ENCODE measurements at places on chromosomes 4 and X.

- DNase-seq: no peak
Measured at GRCh38 chr4:69133993-69134392, 37.7 kb downstream of the UGT2B7 start.

- no peak for DNase-seq
Measured at GRCh38 chr4:13970349-13970748, 342.8 kb upstream of the BOD1L1 start.

- DNase-seq: no peak
Measured at GRCh38 chr4:75036046-75036830, 103.3 kb downstream of the PARM1 start.

- no peak for DNase-seq
Measured at GRCh38 chr4:11495818-11496217, 67.1 kb upstream of the HS3ST1 start.

DNA sequence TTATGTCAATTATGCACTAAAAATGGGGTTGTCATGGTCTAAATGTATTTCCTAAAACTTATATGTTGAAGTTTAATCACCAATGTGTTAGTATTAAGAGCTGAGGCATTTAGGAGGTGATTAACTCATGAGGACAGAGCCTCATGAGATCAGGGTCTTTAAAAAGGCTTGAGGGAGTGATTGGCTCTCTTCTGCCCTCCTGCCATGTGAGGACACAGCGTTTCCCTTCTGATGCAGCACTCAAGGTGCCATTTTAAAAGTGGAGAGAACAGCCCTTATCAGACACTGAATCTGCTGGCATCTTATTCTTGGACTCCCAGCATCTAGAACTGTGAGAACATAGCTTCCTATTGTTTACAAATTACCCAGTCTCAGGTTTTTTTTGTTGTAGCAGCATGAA is 581.7 kb downstream of the KCNIP4 start:
- no peak for DNase-seq

DNA sequence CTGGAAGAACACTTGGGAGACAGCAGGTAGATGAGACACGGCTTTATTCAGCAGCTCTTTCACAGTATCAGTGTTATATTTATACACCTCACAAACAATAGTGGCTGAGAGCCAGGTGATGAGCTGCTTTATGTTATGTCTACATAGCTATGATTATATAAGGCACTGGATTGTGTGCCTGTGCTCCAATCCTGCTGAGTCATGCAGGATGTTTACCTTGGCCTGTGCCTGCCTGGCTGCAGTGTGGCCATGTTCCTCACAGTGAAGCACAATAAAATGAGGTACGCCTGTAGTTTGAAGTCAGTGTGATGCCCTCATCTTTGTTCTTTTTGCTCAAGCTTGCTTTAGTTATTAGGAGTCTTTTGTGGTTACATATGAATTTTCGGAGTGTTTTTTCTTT is 31.3 kb downstream of the CXCL13 start:
- no peak for DNase-seq

- DNase-seq: no peak
Measured at GRCh38 chrX:457292-457679, 70.6 kb upstream of the PPP2R3B start.

- DNase-seq: no peak
Measured at GRCh38 chr4:39626913-39627312, 11.8 kb downstream of the SMIM14 start.

- DNase-seq: no peak
Measured at GRCh38 chr4:177275999-177276398, 33.7 kb upstream of the NEIL3 start.

DNA sequence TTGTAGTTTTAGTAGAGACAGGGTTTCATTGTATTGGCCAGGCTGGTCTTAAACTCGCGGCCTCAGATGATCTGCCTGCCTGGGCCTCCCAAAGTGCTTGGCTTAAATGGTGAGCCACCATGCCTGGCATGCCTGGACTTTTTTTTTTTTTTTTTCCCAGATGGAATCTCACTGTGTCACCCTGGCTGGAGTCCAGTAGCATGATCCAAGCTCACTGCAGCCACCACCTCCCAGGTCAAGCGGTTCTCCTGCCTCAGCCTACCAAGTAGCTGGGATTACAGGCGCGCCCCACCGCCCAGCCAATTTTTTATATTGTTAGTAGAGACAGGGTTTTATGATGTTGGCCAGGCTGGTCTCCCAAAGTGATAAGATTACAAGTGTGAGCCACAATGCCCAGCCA is 8.4 kb downstream of the UBE2K start:
- DNase-seq: no peak

DNA sequence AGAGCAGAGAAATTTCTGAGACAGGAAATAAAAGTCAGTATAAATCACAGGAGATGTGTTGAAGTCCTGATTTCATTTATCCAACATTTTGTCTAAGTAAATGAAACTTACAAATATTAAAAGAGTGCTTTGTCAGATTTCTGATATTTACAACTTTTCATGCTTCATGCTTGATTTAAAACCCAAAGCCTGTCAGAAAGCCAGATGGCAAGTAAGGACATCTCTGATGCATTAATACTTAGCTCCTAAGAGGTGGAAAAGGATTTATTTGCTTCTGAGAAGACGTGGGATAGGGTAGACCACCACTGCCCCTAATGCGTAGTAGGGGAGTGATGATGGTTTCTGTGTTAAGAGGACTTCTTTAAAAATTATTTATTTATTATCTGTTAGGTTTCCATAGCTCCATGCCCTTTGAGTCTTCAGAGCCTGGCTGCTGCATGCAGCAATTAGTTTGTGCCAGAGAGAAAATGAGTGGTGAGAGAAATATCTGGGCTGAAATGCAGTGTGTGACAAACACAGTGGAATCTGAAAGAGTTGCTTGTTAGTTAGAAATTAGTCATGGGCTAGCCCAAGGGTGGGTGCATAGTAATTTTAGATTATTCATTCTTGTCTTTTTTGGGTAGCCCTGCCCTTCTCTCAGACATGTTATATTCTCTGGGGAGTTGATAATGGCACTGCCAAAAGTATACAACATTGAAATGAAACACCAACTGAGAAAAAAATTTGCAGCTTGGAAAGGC is 333.8 kb downstream of the C4orf33 start:
- DNase-seq: no peak

Data from stimulated activated CD4-positive, alpha-beta T cell treated with anti-CD3 and anti-CD28 coated beads, Interleukin-1b, Interleukin-23, amount 100 ng/mL, for 24 hours (primary cell).